ENCODE measurements at places on chromosomes 6 and 20. TPM values are rescaled to one million over a fixed set of nuclear protein-coding genes. Genes with fewer than 3 reads are reported as not detected.

GNAS-AS1 gene
- 0.63 TPM for polyA plus RNA-seq

- no peak for DNase-seq
Observed at GRCh38 chr20:6269168-6269873, 146.5 kb upstream of the FERMT1 start.

TFAP2C gene
- polyA plus RNA-seq: 0.93 TPM

GRCh38 chr6:29864037-29864810 lies 36.6 kb downstream of the HLA-G start:
- no peak for DNase-seq

DNA sequence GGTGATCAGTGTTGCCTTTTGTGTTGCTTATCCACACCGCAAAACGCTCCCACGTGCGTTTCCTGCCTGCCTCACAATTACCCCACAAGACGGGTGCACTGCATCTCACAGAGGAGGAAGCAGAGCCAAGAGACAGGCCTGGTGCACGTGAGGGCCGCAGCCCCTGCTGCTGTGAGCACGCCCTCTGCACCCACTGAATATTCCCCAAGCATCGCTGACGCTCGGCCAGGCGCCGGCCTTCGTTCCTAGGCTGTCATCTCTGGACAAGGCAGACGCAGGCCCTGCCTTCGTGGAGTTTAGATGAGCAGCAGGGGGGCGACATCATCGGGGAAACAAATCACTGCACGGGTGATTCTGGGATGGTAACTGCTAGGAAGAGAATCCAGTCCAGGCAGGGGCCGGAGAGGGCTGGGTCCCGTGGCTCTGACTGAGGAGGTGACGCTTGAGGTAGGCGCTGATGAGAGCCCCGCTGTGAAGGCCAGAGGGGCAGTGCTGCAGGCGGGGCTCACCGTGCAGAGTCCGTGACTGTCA lies 162.4 kb upstream of the QKI start:
- no peak for DNase-seq

GRCh38 chr20:57445298-57445697 lies 54.1 kb downstream of the RBM38 start:
- DNase-seq: no peak

GRCh38 chr6:34021554-34022190 lies 124.2 kb downstream of the GRM4 start:
- no peak for DNase-seq

- DNase-seq: no peak
Observed at GRCh38 chr6:28712982-28713381, 187.3 kb downstream of the GPX5 start.

DNA sequence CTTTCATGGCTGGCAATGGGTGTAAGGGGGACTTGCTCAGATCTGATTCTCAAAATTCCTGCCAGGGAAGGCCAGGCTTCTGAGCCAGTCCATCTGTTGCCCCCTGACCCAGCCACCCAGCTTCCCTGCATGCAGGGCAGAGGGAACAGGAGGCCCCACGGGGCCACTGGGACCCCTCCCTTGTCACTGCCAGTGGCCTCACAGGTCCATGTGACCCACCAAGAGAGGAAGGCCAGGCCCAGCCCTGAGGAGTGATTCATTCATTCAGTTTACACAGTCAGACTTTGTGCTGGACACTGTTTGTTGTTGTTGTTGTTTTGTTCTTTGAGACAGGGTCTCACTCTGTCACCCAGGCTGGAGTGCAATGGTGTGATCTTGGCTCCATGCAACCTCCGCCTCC lies 39.5 kb downstream of the UBE2V1 start:
- no peak for DNase-seq

BACH2 gene
- 9.7 TPM for polyA plus RNA-seq

DNA sequence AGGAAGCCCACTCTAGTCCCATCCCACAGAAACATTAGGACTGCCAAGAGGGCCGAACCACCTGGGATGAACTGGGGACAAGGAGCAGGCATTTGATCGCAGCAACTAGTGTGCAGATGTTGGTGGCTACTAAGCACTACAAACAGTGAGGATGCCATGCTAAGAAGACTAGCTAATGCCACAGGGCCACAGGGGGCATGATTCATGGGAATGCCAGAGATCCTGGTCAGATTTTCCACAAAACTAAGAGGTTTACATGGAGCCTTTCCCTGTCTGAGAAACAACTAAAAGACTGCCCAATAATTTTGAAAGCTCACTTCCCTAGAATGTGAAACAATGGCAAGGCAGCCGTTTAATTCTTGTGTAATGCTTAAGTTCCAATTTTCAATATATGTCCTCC lies 375.9 kb upstream of the PTCHD4 start:
- DNase-seq: no peak

GRCh38 chr6:104525677-104526322 lies 333.9 kb downstream of the HACE1 start:
- DNase-seq: peak; percentile 48

DNA sequence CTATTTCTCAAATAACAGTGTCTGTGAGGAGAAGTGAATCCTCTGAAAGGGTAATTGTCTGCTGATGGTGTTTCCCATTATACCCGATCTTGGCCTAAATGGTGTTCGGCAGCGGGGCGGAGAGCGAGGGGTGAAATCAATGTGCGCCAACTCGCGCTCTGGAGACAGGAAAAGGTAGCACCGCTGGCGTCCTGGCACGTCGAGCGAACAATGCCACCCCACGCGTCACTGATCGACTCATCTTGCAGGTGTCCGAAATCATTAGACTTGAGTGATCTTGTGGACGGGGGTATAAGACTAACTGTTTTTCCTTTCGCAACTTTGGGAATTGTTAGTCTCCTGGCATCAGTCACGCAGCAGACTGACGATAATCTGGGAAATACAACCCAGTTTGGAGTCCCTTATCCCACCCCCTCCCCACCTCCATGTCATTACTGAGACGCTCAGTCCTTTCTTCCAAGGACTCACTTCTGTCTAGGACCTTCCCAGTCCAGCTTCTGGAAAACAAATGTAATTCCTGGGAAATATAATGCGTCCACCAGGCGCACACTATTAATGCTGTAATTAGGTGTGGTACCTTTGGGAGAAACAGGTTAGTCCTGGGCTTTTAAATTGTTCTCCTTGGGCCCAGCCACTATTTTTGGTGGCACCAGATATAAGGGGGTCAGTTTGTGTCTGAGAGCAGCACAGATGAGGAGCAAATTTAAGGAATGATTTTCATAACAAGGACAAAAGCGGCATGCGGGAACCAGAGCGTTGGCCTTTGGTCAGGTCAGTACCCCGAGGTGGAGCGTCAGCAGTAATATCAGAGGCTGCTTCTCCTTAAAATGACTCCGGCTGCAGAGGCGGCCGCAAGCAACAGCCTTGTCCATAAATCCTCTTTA lies 2.3 kb downstream of the LINC00237 start:
- DNase-seq: no peak

TOMM6 gene
- polyA plus RNA-seq: 253 TPM

HNF4A gene
- polyA plus RNA-seq: 42.5 TPM
